KG1 (cell line): ENCODE measurements at places on chromosomes 6 and 20.
A peak's percentile ranks its signal among the peaks of the same experiment; 100 is the strongest.

DNA sequence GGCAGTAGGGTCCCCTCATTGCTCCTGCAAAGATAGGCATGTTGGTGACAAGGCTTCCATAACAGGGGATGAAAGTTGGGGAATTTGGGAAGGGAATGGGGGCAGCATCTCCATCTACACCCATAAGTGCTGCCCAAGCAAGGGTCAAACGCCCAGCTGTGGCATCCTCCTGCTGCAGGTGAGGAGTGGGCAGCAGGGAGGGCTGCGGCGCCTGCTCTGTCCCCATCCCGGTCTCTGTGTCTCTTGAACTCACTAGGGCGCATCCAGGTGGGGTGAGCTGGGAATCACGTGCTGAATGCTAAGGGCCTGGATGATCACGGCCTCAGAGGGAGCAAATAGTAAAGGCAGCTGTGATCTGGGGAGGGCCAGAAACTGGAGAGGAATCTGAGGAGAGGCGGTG is 9.1 kb downstream of the MICA start:
- DNase-seq, result no peak

DNA sequence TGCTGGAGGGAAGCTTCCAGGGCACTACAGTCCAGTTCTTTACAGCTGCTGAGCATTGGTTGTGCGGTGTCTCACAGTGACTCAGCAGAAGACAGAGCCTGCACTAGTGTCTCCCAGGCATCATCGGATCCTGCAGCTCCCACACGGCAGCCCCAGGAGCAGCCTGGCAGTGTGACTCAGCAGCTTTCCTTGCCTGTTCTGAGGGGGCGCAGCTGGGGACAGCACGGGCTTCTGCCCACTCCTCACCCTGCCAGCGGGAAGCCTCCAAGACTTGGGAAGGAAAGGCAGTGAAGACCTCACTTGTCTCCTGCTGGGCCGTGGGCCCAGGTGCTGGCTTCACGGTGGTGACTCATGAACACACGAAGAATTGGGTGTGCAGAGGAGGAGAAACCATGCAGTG is 165.4 kb downstream of the SYNDIG1 start:
- no peak for DNase-seq

DNA sequence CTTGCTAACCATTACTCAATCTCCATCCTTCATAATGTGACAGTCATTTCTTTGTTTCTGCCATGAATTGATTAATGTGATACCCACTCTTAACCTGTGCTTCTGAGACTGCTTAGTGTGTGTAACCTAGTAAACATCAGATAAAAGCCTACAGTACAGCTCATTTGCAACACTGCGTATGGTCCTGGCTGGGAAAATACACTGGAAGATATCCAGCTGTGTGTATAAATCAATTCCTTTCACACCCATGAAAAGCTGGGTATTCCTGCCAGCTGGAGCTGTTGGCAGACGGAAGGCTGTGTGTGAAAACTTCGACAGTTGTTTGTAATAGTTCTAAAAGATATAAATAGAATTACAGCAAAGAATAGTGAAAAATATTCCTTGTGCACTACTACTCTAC is 509.2 kb downstream of the FRK start:
- no peak for DNase-seq

DNA sequence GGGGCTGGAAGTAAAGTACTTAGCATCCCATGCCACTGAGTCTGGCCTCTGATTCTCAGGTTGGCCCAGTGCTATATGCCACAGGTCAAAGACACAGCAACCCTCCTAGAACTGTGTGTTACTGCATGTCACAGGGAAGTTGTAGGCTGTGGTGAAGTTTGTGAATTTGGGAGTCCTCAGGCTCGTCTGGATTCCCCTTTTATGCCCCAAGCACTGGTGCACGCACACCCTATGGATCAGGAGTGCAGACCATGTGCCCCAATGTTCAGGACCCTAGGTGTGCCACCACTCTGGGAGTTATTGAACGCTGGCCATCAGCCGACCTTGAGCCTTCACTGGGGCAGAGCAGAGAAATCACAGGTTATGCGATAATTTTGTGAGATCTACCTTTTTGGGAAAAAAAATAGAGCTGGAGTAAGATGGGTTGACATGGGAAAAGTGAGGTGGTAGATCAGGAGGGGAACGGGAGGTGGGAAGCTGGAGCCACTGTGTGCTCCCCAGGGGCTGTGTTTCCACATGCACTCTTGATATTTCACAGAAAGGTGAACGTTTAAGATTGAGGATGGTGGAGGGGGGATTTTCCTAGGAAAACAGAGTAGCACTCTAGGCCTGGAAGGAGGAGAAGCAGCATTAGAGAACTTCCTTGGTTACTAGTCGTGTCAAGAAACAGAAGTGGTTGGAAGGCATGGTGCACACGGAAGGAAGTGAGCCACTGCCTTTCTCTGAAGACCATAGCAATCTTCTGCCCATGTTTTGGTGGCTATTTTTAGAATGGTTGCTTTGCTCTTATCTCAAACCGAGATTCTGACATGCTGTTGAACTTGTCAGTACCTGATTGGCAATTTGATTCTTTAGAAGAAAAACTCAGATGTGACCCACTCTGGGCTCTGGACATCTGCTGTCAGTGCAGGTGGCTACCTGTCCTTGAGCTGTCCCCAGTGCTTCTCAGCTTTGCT is 44.1 kb downstream of the DUSP22 start:
- no peak for DNase-seq

GRCh38 chr20:32539817-32540675 is 45.1 kb downstream of the NOL4L start:
- peak; percentile 20 for DNase-seq

- DNase-seq, result no peak
Observed at GRCh38 chr20:25011261-25011660, 18.7 kb upstream of the APMAP start.

DNA sequence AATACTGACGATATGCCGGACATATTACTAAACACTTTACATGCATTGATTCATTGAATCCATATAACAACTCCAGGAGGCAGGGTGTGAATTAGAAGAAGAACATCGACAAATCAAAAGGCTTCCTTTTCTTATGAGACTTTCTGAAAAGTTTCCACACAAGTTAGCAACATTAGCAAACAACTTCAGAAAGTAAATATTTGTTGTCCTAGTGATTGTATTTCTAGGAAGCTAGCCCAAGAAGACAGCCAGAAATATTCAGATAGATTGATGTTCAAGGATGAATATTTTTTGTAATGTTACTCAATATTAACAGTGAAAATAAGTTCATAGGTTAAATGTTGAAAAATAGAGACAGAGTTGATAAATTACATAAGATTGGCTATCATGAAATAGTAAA is 120.6 kb downstream of the GFRAL start:
- DNase-seq, result no peak

DNA sequence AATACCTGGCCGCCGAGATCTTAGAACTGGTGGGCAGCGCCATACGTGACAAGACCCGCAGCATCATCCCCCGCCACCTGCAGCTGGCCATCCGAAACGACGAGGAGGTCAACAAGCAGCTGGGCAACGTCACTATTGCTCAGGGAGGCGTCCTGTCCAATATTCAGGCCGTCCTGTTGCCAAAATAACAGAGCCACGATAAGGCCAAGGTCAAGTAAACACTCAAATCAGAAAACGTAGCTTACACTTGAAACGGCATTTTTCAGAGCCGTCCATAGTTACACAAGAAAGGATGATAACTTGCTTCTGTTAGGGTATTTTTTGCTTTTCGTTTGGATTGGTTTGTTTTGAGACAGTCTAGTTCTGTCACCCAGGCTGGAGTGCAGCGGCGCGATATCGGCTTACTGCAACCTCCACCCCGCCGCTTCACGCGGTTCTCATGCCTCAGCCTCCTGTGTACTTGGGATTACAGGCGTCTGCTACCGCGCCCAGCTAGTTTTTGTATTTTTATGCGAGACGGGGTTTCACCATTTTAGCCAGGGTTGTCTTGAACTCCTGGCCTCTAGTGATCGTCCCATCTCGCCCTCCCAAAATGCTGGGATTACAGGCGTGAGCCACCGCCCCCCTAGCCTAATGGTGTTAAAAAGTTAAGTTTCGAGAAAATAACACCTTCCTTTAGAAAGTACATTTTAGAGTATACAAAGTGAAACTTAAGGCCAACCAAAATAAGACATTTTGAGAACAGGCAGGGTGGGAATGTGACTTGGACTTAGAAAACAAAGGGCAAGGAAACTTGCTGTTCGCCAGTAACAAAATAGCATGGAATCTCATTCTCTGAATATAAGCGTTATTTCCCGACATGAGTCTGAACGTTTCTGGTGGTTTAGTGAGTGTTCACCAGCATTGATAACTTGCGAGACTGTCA is 42.8 kb upstream of the HFE start:
- no peak for DNase-seq

- no peak for DNase-seq
Observed at GRCh38 chr6:31287619-31288018, 15.7 kb upstream of the HLA-C start.

- no peak for DNase-seq
Observed at GRCh38 chr20:18657575-18657974, 69.7 kb downstream of the DTD1 start.
